ENCODE measurements at places on chromosomes 4 and X.
A peak's percentile ranks its signal among the peaks of the same experiment; 100 is the strongest.

GRCh38 chrX:64642482-64642881 is 247.2 kb upstream of the MTMR8 start:
- DNase-seq = no peak

GRCh38 chrX:153818571-153819383 is 11.6 kb downstream of the PDZD4 start:
- DNase-seq = peak; percentile 52

DNA sequence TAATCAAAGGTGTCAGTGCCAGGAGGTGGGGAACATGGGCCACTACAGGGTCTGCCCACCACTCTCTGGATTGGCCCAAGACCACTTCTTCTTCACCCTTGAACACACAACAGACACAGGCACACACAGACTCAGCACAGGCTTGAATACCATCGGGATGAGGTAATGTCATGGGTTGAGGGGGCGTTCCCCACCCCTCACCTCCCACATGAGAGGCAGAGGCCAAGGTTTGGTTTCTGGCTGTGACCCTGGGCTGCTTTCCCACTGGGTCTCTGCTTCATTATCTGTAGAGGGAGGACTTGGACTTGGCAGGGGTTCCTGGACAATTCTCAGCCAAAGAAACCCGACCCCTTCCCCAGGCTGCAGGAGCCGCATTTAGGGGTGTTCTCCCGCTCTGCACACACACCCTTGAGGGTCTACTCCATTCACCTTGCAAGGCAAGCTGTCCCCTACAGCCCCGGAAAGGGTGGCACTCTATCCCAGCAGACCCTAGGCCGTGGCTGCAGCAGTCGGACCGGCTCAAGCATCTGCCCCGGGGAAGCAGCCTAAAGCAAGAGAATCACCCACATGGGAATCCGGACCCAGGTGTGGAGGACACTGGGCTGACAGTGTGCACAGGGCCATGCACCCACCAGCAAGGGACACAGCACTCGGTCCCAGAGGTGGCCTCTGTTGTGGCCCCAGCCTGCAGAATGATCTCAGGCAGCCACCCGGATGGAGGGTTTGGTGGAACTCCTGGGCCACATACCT is 62.4 kb downstream of the TRMT44 start:
- no peak for DNase-seq

- DNase-seq = no peak
Observed at GRCh38 chr4:152079543-152080293, 318.9 kb upstream of the GATB start.

- no peak for DNase-seq
Observed at GRCh38 chr4:33837043-33837838, 2407.1 kb downstream of the ARAP2 start.

DNA sequence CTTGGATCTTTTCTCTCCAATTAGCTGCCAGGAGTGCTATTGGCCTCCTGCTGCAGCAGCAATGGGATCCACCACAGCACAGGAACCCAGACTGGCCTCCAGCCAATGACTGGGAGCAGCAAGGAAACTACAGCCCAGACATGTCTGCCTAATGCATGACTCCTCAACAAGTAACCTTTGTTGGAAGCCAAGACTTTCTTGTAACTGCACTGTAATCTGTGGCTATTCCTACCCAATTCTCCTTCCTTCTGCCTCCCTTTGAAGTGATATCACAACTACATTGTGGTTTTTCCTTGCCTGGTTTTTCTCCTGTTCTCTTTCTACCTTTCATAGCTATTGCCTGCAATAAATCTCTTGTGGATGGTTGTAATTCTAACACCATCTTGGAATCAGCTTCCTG is 39.8 kb downstream of the SNCA start:
- DNase-seq = peak; percentile 7

- DNase-seq = no peak
Observed at GRCh38 chrX:119762718-119763117, 4.3 kb downstream of the SOWAHD start.

DNA sequence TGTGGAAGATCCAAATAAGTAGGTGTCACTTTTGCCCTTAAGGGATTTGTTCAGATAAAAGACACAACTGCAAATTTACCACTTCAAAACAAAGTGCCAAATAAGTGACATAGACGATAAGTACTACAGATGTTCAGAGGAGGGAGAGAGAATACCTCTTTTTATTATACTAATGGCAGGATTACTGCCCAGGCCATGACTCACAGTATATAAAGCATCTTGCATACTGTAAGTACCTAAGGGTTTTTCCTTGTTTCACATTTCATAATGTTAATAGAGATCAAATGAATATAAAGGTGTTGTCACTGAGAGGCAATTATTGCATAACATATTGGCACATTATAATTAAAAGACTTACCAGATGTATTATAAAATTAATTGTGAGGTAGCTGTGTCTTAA is 46.4 kb downstream of the PTPN13 start:
- no peak for DNase-seq

- DNase-seq = peak; percentile 35
Observed at GRCh38 chrX:16212436-16212835, 45.2 kb downstream of the MAGEB17 start.

- no peak for DNase-seq
Observed at GRCh38 chrX:24702362-24703184, 8.9 kb downstream of the POLA1 start.

DNA sequence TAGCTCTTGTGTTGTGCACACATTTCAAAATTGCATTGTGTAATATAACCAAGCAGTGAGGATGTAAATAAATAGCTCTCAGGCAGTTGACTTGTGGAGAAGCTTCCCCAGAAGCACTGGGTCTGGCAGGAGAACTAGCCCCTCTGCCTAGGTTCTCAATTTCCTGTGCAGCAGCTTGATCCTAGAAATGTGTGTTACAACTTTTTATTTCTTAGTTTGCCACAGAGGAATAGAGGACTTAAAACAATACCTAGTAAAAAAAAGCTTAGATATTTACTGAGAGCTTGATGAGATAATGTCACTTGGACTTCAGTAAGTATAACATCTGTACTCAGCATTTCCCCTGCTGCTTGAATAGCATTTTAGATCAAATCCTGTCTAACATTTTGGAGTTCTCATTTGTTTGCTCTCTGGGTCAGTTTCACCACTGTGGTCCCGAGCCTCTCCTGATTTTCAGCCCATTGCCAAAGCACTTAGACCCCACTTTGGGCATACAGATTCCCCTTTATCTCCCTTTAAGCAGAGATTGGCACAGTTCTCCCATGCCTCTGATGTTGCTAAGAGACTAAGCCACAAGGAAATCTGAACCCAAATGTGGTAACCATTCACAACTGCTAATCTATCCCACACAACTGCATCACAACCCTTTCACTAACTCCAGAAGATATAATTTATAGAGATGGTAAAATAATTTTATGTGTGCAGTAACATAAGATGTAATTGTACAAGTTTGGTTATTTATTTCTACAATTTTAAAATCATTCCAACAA is 98.2 kb upstream of the NRK start:
- DNase-seq = no peak

DNA sequence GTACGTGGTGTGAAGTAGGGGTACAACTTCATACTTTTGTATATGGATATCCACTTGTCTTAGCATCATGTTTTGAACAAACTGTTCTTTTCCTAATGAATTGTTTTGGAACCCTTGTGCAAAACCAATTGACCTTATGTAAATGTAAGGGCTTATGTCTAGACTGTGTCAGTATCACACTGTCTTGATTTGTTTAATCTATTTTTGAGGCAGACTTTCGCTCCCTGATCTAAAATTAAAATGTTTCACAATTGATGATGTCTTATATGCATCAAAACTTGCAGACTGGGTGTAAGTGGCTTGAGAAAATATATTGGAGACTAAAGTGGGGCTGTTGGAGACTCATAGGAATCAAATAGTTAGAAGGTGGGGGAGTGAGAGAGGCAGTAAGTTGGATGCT is 25.2 kb downstream of the REPS2 start:
- no peak for DNase-seq

DNA sequence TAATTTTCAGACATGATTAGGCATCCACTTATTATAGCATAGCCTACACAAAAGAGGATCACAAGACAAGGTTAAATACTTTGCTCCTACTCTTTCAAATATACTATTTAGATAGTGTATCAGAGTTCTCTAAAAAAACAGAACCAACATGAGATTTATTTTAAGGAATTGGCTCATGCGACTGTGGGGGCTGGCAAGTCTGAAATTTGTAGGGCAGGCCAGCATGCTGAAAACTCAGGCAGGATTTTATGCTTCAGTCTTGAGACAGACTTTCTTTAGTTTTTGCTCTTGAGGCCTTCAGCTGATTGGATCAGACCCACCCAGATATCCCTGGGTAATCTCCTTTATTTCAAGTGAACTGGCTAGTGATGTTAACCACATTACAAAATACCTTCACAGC is 169.5 kb downstream of the MAML3 start:
- no peak for DNase-seq

GRCh38 chr4:122819708-122820449 is 6.8 kb upstream of the FGF2 start:
- no peak for DNase-seq

GRCh38 chr4:165439981-165440380 is 61.2 kb downstream of the CPE start:
- no peak for DNase-seq

DNA sequence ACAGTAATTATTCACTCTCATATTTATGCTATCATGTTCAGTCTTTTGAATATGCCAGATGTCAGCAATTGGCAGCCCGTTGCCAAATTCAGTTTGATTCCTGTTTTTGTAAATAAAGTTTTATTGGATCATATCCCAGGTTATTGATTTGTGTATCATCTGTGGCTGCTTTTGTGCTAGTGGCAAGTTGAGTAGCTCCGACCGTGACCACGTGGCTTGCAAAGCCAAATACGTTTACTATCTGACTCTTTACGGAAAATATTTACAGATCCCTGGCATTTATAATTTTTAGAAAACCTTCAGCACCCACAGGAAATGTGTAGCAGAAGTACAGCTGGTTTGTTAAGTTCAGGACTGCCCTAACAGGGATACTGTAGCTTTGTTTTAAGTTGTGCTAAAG is 67.4 kb downstream of the VCX2 start:
- DNase-seq = no peak

- no peak for DNase-seq
Observed at GRCh38 chr4:81704461-81704860, 232.8 kb upstream of the RASGEF1B start.

GRCh38 chrX:113548308-113549015 is 707.8 kb upstream of the AMOT start:
- no peak for DNase-seq

DNA sequence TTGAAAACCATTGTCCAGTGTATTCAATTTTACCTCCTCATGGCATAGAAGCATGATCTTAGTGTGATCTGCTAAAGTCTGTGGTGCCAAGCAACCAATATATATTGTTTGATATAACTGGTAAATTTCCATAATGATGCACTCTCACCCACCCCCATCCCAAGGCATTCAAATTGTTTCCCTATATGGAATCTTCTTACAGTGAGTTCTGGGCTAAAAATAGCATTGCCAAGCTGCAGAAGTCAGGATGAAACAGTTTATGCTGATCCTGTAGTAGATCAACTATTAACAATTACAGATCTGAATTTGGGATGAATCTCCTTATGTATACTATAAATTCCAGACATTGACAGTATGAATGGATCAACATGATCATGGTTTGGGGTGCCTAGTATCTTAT is 20.9 kb downstream of the FGF13 start:
- DNase-seq = no peak

DNA sequence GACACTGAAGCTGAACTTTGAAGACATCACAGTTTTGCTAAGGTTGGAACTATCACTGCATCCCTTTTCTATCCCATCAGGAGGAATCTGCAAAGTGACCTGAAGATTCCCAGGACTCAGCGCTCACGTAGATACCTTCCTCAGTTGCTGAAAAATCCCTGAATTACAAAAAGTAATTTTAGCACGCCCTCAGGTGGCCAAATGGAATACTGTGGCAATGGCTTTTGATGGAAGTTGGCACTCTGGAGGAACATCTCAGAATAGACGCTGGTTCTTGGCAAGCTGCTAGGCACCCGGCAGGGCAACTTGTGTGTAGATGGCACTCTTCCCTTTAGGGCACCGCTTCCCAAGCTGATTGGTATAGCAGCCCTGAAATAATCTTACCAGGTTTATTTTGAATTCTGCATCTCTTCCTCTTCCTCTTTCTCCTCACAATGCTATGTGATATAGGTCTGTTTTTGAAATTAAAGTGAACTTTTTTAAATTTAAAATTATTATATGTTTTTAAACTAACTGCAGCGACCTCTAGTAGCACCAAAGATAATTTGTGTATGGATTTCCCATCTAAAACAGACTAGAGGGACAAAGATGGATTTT is 16.3 kb upstream of the ESX1 start:
- DNase-seq = peak; percentile 58

DNA sequence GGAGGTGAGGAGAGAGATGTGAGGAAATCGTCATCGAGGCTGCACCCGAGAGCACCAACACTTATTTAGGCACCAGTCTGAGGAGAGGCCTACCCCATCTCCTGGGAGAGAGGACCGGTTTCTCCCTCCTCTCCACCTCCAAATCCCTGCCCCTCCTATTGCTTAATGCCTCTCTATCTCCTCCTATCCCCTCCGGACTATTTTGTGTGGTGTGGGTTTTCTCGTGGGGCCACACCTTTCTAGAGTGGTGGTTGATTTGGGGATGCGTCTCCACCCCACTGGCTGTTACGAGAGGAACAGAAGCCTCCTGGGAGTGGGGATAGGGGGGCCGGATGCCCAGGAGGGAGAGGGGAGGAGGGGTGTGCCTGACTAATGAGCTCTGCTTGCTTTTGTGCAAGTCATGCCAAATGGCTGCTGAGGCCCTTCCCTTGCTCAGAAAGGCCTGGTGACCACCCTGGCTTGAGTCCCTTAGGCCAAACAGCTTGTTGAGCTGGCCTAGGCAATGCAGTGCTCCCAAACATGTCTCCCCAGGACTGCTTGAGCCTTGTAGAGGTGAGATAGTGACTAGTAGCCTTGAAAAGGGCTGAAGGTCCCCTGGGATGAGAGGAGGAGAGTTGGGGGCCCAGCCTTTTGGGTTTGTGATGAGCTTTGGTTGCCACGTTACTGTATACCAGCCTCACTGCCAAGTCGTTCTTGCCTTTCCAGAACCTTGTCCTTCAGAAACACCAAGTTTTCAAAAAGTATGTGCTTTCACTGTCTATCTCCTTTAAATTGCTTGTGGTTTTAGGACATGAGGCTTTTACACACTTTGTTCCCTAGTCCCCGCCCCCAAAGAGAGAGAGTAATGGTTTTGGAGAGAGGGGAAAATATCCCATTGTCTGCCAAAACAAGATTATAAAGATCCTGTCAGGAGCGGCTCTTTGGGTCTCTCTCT is 1.2 kb downstream of the MSN start:
- DNase-seq = peak; percentile 47

DNA sequence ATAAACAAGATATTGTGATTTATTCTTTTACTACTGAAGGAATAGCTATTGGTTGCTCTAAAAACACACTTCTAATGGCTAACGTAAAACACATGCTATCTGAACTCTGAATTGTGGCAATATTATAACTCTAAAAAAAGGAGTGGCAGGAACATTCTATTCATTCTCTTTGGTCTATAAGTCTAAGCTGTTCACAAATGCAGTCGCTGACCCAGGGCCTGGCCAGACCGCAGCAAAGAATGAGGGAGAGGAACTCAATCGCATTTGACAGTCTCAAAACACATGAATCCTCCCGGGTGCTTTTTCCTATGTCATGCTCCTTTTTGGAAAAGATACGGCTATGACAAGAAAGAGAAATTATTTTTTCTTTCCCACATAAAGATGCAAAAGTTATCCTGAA is 651.6 kb upstream of the PITX2 start:
- no peak for DNase-seq
